ENCODE measurements at places on chromosomes 6 and 20.

- DNase-seq = no peak
Observed at GRCh38 chr20:38447931-38448675, 13.0 kb upstream of the SNHG17 start.

DNA sequence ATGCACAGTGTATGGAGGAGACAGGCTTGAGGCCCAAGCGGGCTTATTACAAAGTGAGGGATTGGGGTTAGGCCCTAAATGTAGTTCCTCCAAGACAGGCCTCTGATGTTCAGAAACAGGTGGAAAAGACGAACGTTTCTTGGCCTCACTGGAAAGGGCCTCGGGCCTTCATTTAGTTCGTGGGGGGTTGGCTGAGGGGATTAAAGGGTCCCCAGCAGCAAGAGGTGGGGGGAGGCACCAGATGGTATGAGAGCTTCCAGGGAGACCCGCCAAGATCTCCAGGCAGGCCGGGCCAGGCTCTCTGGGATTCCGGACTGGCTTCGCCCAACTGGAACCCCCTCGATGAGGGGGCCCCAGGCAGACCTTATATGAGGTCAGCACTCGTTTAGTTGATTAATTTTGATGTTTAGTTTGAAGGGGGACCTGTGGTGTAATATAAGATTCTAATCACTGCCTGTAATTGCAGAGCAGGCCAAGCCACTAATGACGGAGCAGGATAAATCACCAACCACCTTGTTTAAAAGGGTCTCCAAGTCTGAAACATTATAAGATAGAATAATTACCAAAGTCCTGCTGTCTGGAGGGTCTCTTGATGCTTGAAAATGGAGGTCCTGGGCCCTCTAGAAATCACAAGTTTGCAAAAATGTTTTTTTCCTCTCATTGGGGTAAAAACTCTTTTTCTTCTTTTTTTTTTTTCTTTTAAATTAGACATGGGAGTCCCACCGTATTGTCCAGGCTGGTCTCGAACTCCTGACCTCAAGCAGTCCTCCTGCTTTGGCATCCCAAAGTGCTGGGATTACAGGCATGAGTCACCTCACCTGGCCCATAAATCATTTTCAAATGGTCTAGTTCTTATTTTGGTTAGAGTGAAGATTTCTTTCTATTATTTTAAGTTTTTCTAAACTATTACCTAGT is 2.2 kb downstream of the HMGA1 start:
- no peak for DNase-seq

DNA sequence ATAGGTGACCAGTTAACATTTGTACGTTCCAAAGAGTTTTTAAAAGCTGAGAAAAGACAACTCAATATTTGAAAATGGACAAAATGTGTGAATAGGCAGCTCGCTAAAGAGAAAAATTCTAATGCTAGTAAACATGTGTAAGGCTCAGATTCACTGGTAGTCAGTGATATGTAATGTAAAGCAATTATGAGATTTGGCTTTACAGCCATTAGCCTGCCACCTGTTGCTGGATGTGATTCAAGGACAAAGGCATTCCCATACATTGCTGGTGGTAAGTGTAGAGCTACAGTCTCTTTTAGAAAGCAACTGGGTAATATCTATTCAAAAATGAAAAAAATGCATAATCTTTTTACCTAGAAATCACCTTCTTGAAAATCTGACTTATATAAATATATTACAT is 114.3 kb downstream of the COL19A1 start:
- no peak for DNase-seq

GRCh38 chr6:7489376-7489775 is 52.1 kb upstream of the DSP start:
- DNase-seq = no peak

DNA sequence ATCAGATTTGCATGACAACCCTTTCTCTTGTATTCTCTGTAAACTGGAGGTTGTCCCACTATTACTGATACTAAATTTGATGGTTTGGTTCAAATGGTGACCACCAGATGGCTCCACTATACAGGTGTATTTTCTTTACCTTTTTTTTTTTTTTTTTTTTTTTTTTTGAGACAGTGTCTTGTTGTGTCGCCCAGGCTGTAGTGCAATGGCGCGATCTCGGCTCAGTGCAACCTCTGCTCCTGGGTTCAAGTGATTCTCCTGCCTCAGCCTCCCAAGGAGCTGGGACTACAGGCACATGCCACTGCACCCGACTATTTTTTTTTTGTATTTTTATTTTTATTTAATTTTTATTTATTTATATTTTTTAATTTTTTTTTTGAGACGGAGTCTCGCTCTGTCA is 6.6 kb upstream of the WTAP start:
- peak; percentile 17 for DNase-seq

GRCh38 chr6:13678255-13678983 is 33.2 kb downstream of the RANBP9 start:
- no peak for DNase-seq

- no peak for DNase-seq
Observed at GRCh38 chr20:48012401-48012974, 227.2 kb upstream of the SULF2 start.

GRCh38 chr6:157406661-157407060 is 25.7 kb downstream of the ZDHHC14 start:
- peak; percentile 29 for DNase-seq

GRCh38 chr6:130206479-130206878 is 16.3 kb downstream of the SAMD3 start:
- no peak for DNase-seq

DNA sequence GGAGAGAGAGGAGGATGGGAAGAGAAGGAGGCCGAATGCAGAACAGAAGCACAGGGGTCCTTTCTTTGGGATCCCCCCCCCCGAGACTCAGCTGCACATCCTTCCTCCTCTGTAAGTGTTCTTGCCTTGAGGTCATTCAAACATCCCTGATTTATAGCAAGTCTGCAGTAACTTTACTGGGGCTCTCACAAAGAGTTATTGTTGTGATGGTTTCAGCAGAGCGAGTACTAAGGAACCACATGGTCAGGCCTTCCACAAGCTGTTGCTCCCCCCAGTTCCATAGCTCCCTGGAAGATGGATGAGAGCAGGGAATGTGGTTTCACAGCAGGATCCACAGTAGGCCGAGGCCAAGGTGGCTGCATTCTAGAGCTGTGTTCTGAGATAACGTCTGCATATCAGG is 351.4 kb upstream of the CDH4 start:
- no peak for DNase-seq

- DNase-seq = no peak
Observed at GRCh38 chr20:16311756-16312155, 261.5 kb downstream of the KIF16B start.

GRCh38 chr20:54474866-54475265 is 527 bp upstream of the DOK5 start:
- DNase-seq = no peak

GRCh38 chr6:13425943-13426931 is 61.2 kb downstream of the GFOD1 start:
- DNase-seq = no peak

- DNase-seq = no peak
Observed at GRCh38 chr6:168169624-168170023, 90.6 kb upstream of the FRMD1 start.

GRCh38 chr6:69895396-69895795 is 29.0 kb downstream of the COL19A1 start:
- DNase-seq = no peak

DNA sequence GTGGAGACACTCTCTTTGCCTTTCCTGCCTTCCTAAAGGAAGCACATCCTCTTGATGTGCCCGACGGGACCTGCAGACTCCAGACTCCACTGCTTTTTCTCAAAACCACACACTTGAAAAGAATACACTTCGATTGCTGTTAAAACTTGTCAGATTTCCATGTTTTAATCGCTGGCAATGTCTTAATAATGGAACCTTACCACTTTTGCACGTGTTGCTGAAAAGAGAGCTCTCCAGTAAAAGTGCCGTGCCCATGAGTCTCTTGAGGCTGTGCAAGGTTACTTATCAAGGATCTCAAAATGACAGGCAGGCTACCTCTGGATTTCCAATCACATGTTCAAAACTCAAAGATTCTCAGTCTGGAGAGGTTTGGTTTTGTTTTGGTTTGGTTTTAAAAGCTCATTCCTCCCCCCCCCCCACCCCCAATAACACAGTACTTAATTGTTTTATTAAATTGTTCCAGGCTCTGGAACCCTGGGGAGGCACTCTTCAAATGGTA is 12.0 kb upstream of the TFAP2A start:
- no peak for DNase-seq

- no peak for DNase-seq
Observed at GRCh38 chr6:1619673-1620503, 10.2 kb downstream of the FOXC1 start.

- no peak for DNase-seq
Observed at GRCh38 chr6:122751326-122751725, 28.2 kb upstream of the FABP7 start.

DNA sequence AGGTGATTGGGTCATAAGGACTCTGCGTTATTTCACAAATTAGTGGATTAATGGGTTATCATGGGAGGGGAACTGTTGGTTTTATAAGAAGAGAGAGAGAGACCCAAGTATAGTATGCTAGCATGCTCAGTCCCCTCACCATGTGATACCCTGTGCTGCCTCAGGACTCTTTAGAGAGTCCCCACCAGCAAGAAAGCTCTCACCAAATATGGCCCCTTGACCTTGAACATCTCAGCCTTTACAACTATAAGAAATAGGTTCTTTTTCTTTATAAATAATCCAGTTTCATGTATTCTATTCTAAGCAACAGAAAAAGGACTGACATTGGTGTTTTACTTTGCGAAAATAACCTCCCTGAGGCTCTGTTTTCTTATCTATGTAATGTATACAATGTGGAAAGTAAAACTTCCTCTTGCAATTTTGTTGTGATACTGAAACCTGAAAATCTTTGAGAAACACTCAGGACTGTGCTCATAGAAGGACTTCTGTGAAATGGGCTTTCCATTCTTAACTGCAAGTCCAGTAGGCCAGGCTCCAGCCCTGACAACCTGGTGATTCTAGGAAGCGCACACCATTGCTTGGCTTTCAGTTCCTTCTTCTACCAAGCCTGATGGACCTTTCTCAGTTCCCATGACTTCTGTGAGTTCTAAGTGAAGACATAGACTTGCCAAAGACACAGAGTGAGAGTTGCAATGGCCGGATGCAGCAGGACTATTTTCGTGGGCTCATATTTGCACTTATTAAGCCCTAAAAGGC is 21.9 kb downstream of the SIRPD start:
- no peak for DNase-seq

DNA sequence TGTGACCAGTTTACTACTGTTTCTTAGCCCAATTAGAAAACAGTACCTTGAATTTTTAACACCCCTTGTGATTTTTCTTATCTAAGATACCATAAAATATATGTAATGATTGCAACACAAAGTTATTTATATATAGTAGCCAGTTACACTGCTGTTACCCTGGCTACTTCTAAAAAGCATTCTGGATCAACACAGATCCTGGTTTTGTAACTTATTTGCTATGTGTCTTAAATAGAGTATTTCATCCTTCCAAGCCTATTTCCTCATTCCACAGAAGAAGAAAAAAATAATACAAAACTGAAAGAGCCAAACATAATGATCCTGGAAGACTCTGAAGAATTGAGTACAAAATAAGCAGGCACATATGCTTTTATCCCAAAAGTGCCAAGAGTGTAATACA is 19.0 kb upstream of the GSTA4 start:
- no peak for DNase-seq

- DNase-seq = no peak
Observed at GRCh38 chr6:149840345-149841075, 23.6 kb downstream of the LRP11 start.

GRCh38 chr6:11526156-11526505 is 11.4 kb upstream of the TMEM170B start:
- no peak for DNase-seq

DNA sequence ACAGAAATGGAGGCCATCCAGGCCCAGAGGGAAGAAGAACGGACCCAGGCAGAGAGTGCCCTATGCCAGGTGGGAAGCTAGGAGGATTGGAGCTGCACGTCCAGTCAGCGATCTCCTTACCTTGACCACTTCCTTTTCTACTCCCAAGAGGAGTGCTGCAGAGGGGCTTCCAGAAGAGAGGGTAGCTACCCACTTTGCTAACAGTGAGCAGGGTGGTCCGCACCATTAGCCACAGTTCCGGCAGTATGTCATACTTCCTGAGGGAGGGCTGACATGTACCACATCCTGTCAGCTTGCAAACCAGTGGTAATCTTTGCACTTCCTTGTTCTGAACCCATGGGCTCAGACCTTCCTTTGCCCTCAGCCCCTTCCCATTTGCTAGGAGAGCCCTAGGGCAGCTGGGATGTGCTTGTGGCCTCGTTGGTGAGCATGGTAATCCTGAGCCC is 35.4 kb downstream of the CEP250 start:
- DNase-seq = no peak

DNA sequence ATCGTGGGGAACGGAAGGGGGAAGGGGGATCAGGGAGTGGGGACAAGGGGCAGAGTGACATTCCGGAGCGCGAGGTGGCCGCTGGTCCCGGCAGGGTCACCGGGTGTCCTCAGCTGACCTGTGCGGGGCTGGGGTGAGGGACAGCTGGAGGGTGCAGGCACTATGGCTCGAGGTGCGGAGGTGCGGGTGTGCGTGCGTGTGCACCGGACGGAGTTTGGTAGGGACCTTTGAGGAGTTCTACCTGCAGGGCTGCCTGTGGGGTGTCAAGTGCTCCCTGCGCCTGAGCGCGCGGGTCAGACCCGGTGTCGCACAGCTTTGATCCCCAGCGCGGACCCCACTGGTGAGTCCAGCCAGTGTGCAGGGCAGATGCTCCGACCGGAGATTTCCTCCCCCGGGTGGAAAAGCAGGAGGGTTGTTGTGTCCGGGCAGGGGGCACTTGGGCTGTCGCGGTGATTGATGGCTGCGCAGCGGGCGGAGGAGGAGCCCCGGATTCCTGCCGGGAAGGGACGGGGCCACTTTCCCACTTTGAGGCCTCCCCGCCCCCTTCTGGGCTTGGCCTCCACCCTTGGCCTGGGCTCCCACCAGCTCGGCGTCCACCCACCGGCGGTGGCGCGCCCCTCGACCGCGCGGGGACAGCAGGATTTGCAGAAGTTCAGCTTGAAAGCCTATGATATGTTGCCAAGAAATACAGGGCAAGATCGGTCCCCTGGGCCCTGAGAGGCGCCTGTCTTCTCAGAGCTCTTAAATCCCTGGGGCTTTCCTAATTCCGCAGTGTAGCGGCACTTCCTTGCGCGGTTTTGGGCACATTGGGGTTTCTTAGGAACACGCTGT is 658 bp downstream of the RIN2 start:
- DNase-seq = peak; percentile 52

DNA sequence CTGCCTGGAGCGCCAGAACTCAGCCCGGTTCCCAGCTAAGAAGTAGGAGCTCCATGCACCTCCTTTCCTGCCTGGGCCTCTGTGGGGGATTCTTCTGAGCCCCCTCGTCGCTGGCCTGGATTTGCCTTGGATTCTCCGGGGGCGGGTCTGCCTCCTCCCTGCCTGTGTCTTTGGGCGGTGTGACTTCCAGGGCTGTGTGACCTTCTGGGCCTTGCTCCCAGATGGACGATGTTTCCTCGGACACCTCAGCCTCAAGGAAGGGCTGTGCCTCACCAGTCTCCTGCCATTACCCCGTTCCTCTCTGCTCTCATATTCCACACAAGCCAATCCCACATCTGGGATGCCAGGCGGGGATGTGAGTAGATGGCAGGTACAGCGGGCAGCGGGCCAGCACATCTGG is 76.8 kb downstream of the ERMARD start:
- no peak for DNase-seq

Data from neuronal stem cell (in vitro differentiated cells).